CD8-positive, alpha-beta T cell (primary cell): ENCODE measurements at places on chromosomes 5 and 9. TPM values are rescaled to one million over a fixed set of nuclear protein-coding genes. Genes with fewer than 3 reads are reported as not detected.

The ADAMTS6 gene
- 4.3 TPM for total RNA-seq

The CDC20B gene
- total RNA-seq, result not detected

The GALNT10 gene
- total RNA-seq, result 27.1 TPM

The FCN1 gene
- total RNA-seq, result 1.1 TPM

The EIF4E1B gene
- not detected for total RNA-seq

The GARIN3 gene
- total RNA-seq, result not detected
